ENCODE measurements at places on chromosomes 3 and 15. TPM values are rescaled to one million over a fixed set of nuclear protein-coding genes. Genes with fewer than 3 reads are reported as not detected.

- peak; percentile 71 for DNase-seq
These were observed 55.0 kb downstream of the FLNB start for GRCh38 chr3:58063022-58063815.

GRCh38 chr15:70704731-70705130, 58.6 kb downstream of the UACA start:
- no peak for DNase-seq

GRCh38 chr3:140863580-140864009, 78.0 kb upstream of the SLC25A36 start:
- no peak for DNase-seq

DNA sequence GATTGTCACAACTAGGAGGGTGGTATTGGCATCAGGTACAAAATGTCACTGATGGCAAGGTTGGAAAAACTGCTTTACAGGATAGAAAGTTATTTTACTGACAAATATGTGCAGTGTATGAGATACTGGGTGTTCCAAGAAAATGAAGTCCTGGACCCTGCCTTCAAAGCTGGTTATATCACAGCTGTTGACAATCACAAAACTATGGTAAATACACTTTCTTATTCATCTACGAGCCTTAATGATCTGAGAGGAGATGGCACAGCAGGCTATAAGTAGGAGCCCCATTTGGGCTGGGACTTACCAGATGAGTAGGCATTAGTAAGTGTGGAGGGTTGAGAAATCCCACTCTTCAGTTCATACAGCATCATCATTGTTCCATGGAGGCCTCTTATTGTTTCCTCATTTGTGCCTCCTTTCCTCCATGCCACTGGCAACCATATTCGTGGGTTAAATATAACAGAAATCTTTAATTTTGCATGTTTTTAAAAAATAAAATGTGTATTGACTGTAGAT, 66.9 kb downstream of the CMTM8 start:
- DNase-seq: no peak

- no peak for DNase-seq
These were observed 39.7 kb upstream of the TM4SF1 start for GRCh38 chr3:149417174-149417573.

- no peak for DNase-seq
These were observed 990.5 kb downstream of the TBL1XR1 start for GRCh38 chr3:176206809-176207208.

DNA sequence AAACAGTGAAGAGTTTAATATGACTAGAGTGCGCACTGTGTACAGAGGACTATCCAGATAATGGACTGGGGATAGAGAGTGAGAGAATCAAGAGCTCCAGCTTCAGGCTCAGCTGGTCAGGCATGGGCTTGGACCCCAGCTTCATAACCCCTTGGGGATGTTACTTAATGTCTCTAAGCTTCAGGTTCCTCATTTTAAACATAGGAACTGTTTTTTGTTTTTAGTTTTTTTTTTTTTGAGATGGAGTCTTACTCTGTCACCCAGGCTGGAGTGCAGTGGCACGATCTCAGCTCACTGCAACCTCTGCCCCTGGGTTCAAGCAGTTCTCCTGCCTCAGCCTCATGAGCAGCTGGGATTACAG, 9.9 kb upstream of the BRPF1 start:
- DNase-seq: no peak

The P2RY1 gene
- 3.1 TPM for total RNA-seq

The FNDC3B gene
- 69.3 TPM for total RNA-seq
